ENCODE measurements at places on chromosomes 11 and 22.
A peak's percentile ranks its signal among the peaks of the same experiment; 100 is the strongest.

DNA sequence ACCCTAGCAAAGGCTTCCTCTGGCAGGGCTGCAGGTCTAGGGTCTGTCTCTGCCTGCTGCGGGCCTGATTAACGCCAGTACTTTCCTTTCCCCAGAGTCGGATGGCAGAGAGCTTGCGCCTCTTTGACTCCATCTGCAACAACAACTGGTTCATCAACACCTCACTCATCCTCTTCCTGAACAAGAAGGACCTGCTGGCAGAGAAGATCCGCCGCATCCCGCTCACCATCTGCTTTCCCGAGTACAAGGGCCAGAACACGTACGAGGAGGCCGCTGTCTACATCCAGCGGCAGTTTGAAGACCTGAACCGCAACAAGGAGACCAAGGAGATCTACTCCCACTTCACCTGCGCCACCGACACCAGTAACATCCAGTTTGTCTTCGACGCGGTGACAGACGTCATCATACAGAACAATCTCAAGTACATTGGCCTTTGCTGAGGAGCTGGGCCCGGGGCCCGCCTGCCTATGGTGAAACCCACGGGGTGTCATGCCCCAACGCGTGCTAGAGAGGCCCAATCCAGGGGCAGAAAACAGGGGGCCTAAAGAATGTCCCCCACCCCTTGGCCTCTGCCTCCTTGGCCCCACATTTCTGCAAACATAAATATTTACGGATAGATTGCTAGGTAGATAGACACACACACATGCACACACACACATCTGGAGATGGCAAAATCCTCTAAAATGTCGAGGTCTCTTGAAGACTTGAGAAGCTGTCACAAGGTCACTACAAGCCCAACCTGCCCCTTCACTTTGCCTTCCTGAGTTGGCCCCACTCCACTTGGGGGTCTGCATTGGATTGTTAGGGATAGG, 18.6 kb downstream of the RSPH14 start:
- DNase-seq = no peak

DNA sequence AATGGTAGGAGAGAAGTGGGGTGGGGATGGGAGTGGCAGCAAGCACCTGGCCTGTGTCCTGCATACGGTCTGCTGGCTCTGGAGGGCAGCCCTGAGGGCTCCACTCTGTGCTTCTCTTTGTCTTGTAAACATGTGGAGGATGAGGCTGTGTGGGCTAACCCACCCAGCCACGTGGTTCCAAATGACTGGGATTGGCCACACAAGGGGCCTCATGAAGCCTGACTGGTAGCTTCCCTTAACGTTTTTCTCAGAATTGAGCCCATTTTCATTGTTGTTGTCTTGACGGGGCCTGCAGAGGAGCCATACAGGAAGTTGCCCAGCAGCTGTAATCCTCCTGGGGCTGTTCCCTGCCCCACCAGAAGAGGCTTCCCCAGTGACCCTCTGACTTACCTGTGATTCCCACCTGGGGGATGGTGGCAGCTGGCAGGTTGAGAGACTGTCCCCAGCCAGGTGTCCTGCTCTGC, 18.0 kb downstream of the DERL3 start:
- DNase-seq = no peak

- peak; percentile 94 for DNase-seq
Observed at GRCh38 chr22:41091132-41092022, 1.0 kb upstream of the EP300 start.

DNA sequence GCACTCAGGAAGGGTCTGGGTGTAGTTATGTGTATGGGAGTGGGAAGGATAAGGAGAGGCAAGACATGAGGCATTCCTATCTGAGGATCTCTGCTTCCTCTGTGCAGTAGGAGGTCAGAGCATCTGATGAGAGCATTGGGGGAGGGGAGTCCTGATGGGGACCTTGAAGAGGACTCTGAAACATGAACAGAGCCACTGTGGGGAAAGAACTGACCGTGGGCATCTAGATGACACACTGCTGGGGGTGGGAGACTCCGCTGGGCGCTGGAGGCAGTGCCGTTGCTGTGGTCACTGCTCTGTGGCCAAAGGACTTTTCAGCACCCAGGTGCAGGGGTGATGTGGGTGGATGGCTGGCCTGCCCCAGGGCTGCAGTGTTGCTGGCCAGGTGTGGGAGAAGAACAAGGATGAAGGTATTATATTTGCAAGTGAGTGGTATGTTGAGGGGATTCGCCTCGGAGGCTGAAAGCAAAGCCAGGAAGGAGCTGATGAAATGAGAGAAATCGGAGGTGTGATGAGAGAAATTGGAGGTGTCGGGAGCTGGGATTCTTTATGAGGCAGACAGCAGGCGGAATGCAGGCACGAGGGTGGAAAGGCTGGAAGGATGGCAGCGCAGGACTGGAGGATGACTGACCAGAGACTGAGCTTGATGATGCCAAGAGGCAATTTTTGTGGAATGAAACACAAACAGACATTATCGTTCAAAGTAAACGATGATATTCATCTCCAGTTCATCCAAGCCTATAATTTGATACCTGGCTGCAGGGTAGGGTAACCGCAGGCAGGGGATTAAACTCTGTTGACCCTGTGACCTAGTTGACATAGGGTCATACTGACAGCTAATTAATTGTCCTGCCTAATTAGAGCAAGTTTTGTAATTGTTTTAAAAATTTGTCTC, 19.4 kb upstream of the TMPRSS4 start:
- no peak for DNase-seq

- DNase-seq = no peak
Observed at GRCh38 chr22:20438427-20438677, 727 bp upstream of the SCARF2 start.

GRCh38 chr11:125275905-125276618, 111.5 kb downstream of the PKNOX2 start:
- no peak for DNase-seq

DNA sequence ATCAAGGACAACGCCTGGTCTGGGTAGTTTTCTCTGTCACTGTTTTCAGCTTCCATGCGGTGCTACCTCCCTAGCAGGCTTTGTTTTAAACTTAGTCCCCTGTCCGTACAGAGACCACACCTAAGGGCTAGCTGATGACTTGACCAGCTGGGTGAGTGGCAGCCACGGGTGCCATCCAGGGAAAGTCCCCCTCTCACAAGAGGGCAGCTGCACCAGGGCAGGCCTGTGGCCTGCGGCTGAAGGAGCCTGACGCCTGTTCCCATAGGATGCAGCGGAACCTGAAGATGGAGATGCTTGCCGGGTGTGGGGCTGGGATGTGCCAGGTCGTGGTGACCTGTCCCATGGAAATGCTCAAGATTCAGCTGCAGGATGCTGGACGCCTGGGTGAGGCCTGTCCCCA, 19.9 kb downstream of the SLC25A18 start:
- no peak for DNase-seq

Data from AML-193 (cell line).